ENCODE measurements at places on chromosomes 4 and X. TPM values are rescaled to one million over a fixed set of nuclear protein-coding genes. Genes with fewer than 3 reads are reported as not detected.
A peak's percentile ranks its signal among the peaks of the same experiment; 100 is the strongest.

Gene F8
- total RNA-seq, result 30.2 TPM

Gene FAM184B
- not detected for total RNA-seq

Gene SH3D19
- total RNA-seq, result 113 TPM

Gene FMR1NB
- not detected for total RNA-seq

Gene EPHA5
- total RNA-seq, result not detected

Gene DUSP21
- not detected for total RNA-seq

Gene DCAF12L1
- total RNA-seq, result not detected

Gene XAGE5
- total RNA-seq, result not detected

Gene SCRG1
- 4.0 TPM for total RNA-seq

Gene BEX1
- total RNA-seq, result 2.0 TPM

Gene TEX13D
- total RNA-seq, result not detected

Gene APBB2
- total RNA-seq, result 192 TPM

Gene ADH4
- total RNA-seq, result 27.5 TPM

DNA sequence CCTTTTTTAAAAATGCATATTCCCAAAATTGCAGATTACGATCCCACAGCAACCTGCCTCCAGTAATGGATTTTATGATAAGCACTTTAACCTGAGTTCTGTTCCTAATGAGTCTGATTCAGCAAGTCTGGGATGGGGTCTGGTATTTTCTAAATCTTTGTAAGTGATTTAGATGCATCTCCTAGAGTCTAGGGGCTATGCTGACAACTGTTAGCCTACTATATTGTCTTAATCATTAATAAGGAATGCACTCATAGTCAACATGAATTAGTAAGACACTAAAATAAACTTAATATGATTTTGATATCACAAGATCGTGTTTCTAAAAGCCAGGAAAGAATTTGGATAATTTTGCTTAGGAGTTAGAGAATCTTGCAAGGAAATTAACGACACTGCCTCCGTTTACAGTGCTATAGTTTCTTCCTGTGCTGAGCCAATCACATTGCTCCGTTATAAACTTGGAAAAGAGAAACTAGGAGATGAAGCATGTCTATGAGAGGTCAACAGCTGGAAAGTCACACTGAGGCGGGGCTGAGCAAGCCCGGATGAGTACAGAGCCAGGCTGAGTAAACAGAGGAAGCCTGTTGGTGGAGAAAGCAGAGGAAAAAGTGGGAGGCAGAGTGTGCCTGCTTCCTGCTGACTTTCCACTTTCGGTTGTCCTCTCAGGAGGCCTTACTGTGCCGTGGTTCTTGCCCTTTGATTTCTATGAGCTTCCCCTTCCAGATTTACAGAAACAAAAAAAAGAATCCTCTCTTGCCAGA, 5.4 kb downstream of the SCARB2 start:
- H3K4me1 ChIP-seq, result peaks cover 37% of the 10 kb centered on the region
- peak; percentile 63 for DNase-seq
- no peaks in the 10 kb centered on the region for H3K36me3 ChIP-seq
- peak overlapping the region; percentile 29 for H3K4me3 ChIP-seq
- peak overlapping the region; percentile 92 for H3K27ac ChIP-seq

DNA sequence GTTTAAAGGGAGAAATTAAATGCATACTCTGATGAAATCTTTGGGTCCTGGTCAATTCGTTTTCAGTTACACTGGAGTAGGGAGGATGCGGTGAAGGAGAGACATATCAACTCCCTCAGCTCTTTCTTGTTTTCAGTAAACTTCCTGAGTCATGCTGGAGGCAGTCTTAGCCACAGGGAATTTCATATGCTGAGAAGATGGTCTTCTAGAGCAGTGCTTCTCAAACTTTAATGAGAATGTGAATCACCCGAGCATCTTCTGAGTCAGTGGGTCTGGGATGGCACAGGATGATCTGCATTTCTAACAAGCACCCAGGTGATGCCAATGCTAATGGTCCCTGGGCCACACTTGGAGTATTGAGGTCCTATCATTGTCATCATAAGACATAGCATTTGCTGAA, 214.5 kb downstream of the KIT start:
- H3K27ac ChIP-seq, result no peak overlapping the region
- no peaks in the 10 kb centered on the region for H3K27me3 ChIP-seq
- no peaks in the 10 kb centered on the region for H3K4me1 ChIP-seq
- H3K4me3 ChIP-seq, result no peak overlapping the region
- DNase-seq, result no peak

DNA sequence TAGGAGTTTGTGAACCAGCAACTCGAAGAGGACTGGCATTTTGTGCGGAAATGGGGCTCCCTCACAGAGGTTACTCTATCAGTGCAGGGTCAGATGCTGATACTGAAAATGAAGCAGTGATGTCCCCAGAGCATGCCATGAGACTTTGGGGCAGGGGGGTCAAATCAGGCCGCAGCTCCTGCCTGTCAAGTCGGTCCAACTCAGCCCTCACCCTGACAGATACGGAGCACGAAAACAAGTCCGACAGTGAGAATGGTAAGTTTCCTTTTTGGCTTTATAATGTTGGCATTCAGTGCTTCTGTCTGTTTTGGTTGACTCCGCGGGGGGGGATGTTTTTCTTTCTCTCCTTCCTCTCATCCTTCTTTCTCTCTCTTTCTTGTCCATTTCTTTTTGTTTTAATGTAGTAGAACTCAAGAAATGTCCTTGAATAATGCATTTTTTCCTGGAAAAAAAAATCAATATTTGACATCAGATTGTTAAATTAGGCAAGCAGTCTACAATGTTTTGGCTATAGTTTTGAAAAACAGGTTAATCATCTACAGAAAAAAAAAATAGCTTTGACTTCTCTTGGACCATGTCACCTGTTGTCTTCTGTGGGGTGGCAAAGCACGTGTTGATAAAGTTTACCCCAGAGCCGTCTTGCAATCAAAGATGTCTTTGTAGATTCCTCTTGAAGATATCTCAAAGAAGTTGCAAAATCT, 103.6 kb downstream of the TENM3 start:
- no peak overlapping the region for H3K27ac ChIP-seq
- no peaks in the 10 kb centered on the region for H3K4me1 ChIP-seq
- no peak overlapping the region for H3K4me3 ChIP-seq
- no peaks in the 10 kb centered on the region for H3K36me3 ChIP-seq
- DNase-seq, result no peak

GRCh38 chr4:1300466-1301455, 11.1 kb downstream of the MAEA start:
- no peaks in the 10 kb centered on the region for H3K36me3 ChIP-seq
- H3K27me3 ChIP-seq, result no peaks in the 10 kb centered on the region
- DNase-seq, result no peak
- no peak overlapping the region for H3K4me3 ChIP-seq

GRCh38 chr4:94934201-94934600, 176.4 kb downstream of the BMPR1B start:
- H3K27ac ChIP-seq, result no peak overlapping the region
- no peaks in the 10 kb centered on the region for H3K27me3 ChIP-seq
- H3K4me3 ChIP-seq, result no peak overlapping the region
- no peak for DNase-seq
- no peaks in the 10 kb centered on the region for H3K36me3 ChIP-seq

- H3K36me3 ChIP-seq, result no peaks in the 10 kb centered on the region
- H3K27ac ChIP-seq, result no peak overlapping the region
- no peaks in the 10 kb centered on the region for H3K4me1 ChIP-seq
- H3K4me3 ChIP-seq, result no peak overlapping the region
- H3K27me3 ChIP-seq, result no peaks in the 10 kb centered on the region
Observed at GRCh38 chr4:80446664-80447063, 111.1 kb downstream of the CFAP299 start.
